ENCODE measurements at places on chromosomes 7 and 10. TPM values are rescaled to one million over a fixed set of nuclear protein-coding genes. Genes with fewer than 3 reads are reported as not detected.

Gene SLC18A3
- not detected for total RNA-seq

DNA sequence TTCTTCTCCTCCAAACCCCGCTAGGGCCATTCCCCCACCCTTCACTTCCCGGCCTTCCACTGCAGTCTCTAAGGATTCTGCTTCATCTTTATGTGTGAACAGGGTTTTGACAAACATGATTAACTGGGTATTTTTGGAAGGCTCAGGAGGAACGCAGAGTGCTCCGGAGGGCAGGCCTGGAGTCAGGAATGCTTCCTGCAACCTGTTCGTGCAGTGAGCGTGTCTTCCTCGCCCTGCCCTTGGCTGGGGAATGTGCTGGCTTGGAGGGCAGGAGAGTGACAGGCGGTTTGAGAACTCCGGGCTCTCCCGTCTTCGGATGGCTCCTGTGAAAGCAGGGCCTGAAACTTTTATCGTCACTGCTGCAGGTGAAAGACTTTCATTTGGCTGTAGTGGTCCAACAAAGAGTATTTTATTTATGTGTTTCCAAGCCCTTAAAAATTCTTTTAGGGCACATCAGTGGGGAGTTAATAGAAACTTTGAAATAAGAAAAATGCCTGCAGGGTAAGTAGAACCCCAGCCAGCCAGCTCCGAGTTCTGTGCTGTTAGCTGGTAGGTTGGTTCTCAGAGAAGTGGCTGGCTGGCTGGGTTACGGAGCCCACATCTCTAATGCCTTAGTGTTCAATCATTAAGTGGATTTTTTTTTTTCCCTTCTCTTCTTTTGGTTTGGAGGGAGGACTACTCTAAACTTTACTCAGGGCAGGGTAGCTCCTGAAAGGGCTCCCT, 51.0 kb downstream of the TCF7L2 start:
- DNase-seq: no peak

- no peak for DNase-seq
Measured at GRCh38 chr7:126656165-126656564, 596.6 kb downstream of the GRM8 start.

DNA sequence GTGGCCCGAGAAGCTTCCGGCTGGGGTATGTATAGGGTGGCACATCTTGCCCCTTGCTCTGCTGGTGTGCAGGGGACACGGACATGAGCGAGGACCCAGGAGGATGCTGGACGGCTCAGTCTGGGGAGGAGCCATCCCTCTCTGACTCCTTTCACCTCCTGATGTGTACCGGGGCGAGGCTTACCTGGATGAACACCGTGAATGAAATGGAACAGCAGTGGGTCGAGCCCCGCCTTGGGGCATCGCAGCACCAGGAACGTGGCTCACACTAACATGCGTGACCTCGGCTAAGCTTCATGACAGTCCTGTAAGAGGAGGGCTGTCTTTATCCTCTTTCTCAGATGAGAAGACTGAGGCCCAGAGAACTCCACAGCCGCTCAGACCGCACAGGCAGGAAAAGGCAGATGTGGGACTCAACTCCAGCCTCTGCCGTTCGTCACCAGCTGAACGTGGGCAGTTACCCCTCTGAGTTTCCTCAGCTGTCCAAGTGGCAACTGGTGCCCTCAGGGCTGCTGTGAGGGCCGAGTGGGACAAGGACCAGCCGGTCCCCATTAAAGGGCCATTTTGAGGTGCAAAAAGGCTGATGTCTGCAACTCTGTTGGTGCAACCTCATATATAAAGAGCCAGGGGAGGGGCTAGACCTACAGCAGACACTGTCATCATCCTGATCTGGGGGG, 54.5 kb downstream of the INSIG1 start:
- DNase-seq: no peak

GRCh38 chr7:83267141-83267631, 104.5 kb upstream of the PCLO start:
- DNase-seq: no peak

Measured in activated CD8-positive, alpha-beta T cell treated with anti-CD3 and anti-CD28 coated beads for 36 hours (primary cell).